ENCODE measurements at places on chromosomes 2 and 18.

GRCh38 chr2:127226520-127227263 lies 6.6 kb upstream of the CYP27C1 start:
- DNase-seq, result peak; percentile 64

GRCh38 chr2:71615767-71616730 lies 162.7 kb downstream of the DYSF start:
- DNase-seq, result peak; percentile 10

DNA sequence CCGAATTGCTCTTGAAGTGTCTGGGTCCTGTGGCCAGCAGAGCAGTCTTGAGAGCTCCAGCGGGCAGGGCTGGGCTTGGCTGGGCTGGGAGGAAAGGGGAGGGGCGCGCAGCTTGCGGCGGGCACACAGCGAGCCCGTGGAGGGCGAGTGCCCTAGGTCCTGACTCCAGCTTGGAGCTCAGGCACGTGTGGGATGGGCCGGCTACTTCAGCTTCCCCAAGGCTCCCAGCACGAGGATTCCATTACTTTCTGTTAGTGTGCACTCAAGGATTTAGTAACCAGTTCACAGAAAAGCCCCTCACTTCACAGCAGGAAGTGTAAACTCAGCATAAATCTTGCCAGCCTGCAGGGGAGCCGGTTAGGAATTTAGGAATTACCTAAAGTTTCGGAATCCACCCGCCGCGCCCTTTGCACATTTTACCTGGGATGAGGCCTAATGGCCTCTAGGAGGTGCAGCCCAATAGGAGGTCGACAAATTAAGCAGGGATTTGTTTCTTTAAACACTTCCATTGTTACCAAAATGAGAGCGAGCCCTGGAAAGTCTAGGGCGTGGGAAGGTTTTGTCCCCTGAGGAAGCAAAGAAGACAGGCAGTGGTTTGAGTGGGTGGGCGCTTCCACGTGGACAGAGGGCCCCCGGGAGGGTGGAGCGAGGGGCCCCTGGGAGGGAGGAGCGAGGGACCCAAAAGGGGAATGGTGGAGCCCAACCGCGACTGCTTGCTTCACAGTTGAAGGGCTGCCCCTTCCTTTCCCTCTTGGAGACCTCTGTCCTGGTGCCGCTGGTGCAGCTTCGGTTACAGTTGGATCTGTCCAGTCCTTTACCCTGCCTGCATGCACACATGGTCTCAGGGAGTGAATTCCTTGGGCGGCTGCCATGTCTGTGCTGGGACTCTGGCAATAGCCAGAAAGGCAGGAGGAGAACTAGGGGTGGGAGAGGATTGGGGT lies 93.3 kb downstream of the CTAGE1 start:
- no peak for DNase-seq

GRCh38 chr2:215845839-215846586 lies 167.3 kb downstream of the MREG start:
- DNase-seq, result no peak

DNA sequence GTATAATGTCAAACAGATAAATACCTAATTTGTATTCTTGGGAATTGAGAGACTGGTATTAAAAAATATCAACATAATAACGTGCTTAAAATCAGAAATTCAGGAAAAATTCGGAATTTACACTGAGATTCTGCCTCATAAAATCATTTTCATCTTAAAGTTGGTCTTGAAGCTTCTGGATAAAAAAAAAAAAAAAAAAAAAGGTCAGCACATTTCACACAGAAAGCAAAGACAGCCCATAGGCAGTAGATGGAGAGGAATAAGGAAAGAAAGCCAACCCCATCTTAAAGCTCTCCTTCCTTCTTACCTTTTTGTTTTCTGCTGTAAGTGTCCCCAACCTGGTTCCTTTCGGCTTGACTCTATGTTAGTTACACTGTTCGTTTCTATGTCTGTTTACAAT lies 41.5 kb upstream of the ALK start:
- no peak for DNase-seq

DNA sequence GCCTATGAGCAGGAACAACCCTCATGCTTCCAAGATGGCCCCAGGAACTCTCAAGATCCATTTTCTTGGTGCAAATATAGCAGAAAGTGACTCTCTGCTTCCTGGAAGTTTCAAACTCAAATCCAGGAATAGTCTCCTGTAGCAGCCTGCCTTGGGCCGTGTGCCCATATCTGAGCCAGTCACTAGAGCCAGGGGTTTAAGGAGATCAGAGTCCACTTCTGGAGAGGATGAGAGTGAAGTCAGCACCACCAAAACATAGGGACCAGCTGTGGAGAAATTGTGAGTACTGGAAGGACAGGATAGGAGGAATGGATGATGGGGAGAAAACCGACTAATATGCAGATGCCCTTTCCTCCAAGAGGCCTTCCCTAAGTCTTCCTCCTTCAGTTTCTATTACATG lies 33.2 kb downstream of the PSD4 start:
- no peak for DNase-seq

GRCh38 chr2:12533337-12534005 lies 183.3 kb upstream of the TRIB2 start:
- DNase-seq, result no peak

DNA sequence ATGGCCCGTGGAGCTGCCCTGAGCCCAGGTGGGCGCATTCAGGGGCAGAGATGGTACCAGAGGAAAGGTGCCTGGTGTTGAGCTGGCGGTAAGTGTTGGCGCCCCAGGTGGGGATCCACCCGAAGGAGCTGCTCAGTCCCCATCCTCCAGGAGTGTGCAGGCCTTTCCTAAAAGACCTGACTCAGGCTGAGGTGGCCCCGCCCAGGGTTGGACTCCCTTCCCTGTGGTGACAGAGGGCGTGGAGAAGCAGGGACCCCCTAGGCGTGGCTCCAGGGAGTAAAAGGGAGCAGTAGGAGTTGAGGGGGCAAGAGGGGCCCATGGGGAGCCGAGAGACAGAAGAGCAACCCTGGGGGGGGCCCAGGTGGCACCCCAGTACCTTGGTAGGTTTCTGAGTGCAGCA lies 2.4 kb downstream of the OXER1 start:
- no peak for DNase-seq

DNA sequence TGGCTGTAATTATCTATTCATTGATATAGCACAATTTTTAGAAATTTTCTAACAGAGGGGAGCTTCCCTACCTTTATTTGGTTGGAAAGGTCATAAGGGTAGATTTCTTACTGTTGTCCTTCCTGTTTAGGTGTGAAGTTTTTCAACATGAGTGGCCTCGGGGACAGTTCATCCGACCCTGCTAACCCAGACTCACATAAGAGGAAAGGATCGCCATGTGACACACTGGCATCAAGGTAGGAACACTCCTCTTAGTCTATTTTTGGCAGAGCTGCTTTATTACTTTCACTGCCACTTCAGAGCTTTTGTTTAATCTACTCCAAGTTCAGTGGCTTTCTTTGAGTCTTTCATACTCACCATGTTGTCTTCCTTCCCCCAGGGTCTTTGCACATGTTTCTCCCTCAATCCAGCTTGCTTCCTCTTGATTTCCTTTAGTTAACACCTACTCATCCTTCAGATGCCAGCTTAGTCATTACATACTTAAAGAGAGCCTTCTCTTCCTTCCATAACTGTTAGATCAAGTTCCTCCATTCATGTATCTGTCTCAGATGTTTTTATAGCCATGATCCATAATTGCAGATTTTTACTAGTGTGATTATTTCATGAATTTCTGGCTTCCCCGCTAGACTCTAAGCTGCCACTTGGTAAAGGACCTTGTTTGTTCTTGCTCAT lies 134.5 kb downstream of the PTRHD1 start:
- DNase-seq, result no peak

DNA sequence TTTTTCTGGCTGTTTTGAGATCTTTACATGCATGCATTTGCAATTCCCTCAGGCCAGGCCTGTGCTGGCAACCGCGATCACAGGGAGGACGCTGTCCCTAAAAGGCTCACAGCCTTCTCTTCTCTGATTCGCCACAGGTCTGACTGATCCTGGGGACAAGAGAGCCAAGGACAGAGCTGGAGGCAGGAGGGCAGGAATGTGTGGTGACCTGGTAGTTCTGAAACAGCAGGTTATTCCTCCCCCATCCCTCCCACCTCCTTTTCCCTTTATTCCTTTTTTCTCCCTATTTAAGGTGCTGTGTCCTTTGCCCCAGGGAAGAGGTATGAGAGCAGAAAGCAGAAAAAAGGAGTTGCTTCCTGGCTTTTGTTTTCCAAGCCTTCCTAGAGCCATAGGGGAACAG lies 21.9 kb downstream of the TMEM177 start:
- no peak for DNase-seq

DNA sequence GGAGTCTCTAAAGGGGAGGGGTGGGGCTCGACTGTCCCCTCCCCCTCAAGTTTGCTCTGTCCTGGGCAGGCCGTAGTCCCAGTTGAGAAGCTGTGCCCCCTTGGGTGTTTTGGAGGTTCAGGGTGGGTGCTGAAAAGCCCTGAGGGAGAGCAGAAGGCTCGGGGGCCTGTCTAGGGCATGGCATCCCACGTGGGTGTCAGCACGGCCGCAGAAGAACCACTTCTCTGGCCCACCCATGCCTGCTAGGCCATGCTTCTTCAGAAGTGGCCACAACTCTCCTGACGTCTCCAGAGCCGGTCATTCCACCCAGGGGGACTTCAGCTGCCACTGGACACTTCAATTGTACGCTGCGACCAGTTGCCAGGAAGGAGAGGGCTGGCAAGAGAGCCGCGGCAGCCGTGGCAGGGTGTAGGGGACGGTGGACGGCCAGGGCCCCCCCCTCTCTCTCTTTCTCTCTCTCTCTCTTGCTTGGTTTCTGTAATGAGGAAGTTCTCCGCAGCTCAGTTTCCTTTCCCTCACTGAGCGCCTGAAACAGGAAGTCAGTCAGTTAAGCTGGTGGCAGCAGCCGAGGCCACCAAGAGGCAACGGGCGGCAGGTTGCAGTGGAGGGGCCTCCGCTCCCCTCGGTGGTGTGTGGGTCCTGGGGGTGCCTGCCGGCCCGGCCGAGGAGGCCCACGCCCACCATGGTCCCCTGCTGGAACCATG lies at the start of gene INPP5D:
Gene INPP5D, plus strand, starts transcription at position 546 of the 704 bp plus-strand sequence. Its CDS starts 137 bp downstream, at position 683.
- peak; percentile 75 for DNase-seq

DNA sequence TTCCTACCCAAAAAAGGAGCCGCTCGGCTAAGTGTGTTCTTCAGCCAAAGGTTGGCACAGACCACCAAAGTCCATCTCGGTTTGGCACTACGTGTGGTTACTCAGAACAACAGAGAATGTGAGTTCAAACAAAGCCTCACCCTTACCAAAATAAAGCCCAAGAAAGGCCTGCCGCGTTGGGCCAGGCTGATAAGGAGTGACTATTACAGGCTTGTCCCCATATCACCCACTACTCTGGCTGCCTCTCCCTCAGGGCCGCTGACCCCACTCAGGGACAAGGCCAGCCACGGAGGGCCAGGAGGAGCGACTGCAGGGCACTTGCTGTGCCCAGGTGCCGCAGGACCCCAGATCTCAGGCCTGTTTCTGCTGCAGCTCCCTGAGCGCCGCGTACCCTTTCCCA lies 13.8 kb downstream of the HS1BP3 start:
- DNase-seq, result no peak

DNA sequence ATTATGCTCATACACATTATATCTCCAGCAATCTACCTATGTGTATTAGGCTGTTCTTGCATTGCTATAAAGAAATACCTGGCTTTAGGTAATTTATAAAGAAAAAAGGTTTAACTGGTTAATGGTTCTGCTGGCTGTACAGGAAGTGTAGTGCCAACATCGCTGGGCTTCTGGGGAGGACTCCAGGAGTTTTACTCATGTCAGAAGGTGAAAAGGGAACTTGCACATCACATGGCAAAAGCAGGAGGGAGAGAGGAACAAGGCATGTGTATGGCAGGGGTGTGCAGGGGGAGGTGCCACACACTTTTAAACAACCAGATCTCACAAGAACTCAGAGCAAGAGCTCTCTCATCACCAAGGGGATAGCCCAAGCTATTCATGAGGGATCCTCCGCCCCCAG lies 715.4 kb upstream of the ZEB2 start:
- no peak for DNase-seq

DNA sequence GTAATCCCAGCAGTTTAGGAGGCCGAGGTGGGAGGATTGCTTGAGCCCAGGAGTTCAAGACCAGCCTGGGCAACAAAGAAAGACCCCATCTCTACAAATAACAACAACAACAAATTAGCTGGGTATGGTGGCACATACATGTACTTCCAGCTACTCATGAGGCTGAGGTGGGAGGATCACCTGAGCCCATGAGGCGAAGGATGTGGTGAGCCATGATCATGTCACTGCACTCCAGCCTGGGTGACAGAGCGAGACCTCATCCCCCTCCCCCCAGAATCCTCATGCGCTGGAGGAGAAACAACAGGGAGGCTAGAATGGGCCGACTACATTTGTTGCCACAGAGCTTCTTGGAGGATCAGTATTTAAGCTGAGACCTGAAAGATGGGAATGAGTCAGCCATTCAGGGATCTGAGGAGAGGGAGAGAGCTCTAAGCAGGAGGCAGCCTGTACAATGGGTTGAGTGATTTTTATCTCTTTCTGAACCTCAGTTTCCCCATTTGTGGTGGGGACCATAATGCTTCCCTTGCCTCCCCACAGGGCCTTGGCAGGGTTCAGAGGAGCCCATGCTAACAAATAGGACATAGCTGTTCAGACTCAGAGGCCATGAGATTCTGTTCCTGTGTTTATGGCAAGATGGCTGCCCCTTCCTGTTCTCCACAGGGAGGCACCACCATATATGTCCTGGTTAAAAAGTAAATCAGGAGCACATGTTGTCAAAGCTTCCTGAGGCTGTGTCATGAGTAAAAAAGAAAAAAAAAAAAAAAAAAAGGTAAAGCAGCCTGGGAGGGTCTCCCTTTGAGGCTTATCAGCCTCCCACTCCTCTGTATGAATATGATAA lies 131.4 kb upstream of the HAAO start:
- DNase-seq, result no peak

- DNase-seq, result no peak
Measured at GRCh38 chr2:15840148-15840547, 100.2 kb upstream of the MYCN start.

DNA sequence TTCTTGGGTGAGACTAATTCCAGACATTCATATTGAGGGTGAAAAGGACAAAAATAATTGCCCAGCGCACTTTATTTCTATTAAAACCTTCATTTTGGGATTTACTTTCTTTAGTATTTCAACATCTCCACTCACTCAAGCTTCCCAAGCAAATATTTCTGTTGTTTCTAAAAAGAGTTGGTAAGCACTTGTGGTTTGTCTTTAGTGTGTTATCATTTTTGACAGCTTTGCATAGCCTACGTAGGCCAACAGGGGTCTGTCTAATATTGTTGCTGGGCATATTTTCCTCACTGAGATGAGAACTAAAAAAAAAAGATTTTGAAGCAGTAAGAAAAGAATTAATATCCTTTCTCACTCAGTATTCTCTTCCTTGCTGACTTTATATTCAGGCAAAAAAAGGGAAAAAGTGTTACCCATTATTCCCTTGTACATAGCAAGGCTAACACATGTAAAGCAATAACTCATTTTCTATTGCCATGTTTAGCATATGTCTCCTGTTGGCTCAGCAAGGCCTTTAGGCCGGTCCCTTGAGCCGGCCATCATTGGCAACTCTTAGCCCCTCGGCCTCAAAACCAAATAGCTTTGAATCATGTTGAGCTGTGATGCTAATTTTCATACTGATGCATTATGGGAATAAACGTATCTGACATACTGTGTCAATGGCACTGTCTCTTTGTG lies 494.2 kb downstream of the ARHGAP15 start:
- no peak for DNase-seq

DNA sequence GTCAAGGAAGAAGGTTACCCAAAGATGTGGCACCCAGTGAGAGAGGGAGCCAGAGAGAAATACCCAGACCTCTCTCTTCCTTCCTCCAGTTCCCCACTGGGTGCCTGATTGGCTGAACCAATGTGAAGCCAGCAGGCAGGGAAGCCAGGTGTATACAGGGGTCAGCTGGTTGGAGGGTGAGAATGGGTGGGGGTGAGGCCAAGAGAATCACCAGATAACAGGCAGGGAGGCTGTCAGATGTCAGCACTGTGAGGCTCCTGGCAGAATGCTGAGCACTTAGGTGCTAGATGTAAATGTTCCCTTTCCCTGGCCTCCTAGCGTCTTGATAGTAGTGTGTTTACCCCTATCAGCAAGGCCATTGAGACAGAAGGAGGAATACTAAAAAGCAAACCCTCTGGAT lies 104.0 kb upstream of the MGAT5 start:
- no peak for DNase-seq
